ENCODE measurements at places on chromosomes 16 and 17. TPM values are rescaled to one million over a fixed set of nuclear protein-coding genes. Genes with fewer than 3 reads are reported as not detected.

DNA sequence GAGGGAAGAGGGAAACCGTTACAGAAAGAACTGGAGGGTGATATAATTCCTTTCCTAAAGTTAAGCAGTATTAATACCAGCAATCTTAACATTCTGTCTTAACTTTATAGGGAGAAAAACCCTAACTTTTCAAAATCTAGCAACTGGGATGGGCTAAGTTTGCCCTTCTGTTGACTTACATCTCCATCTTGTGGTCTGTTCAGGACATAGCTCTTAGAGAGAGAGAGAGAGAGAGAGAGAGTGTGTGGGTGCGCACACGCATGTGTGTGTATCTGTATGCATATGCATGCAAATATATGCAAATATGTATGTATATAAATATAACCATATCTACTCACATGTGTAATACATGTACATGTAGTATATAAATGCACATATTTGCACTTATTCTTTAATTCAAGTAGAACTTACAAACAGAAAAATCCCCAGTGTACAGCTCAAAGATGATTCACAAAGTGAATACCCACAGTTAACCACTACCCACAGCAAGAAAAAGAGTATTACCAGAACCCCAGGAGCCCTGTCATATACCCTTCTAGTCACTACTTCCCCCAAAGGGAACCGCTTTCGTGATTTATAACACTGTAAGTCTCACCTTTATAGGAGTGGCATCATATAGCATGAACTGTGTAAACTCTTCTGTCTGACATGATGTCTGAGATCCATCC is 46.5 kb downstream of the STX8 start:
- DNase-seq = no peak

Gene MCRIP1
- 101 TPM for total RNA-seq

Gene KRTAP4-4
- total RNA-seq = not detected

Gene HBM
- 1.5 TPM for total RNA-seq

DNA sequence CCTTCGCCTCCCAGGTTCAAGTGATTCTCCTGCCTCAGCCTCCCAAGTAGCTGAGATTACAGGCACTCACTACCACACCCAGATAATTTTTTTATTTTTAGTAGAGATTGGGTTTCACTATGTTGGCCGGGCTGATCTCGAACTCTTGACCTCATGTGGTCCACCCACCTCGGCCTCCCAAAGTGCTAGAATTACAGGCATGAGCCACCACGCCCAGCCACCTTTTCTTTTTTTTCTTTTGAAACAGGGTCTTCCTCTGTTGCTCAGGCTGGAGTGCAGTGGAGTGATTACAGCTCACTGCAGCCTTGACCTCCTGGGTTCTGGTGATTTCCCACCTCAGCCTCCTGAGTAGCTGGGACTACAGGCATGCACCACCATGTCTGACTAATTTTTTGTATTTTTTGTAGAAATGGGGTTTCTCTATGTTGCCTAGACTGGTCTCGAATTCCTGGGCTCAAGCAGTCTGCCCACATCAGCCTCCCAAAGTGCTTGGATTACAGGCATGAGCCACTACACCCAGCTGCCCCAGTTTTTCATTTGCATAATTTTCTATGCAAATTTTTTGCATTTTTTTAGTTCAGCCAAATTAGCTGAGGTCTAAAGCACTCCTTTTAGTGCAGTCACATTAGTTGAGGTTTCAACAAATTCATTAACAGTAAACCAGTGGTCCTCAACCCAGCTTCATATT is 11.3 kb downstream of the WWP2 start:
- DNase-seq = no peak

Gene SLC47A2
- total RNA-seq = not detected

- DNase-seq = peak; percentile 62
Measured at GRCh38 chr16:67144943-67145342, 5.9 kb downstream of the B3GNT9 start.

DNA sequence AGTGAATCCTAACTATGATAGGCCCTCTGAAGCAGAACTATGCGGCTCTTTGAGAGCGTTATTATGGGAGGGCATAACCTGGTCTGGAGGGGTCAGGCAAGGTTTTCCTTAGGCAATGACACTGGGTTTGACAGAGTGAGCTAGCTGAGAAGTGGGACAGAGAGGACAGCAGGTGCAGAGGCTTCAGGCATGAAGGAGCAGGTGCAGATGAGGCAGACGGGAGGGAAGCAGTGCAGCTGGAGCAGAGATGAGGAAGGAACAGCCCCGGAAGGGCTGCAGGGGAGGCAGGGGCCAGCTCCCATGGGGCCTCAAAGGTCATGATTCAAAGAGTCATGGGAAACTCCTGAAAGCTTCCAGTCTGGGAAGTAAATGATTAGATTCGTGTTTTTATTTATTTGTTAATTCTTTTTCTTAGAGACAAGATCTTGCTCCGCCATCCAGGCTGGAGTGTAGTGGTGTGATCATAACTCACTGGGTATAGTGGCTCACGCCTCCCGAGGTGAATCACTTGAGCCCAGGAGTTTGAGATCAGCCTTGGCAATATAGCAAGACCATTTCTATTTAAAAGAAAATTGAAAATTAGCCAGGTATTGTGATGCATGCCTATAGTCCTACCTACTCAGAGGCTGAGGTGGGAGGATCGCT is 5.4 kb downstream of the MARCHF10 start:
- no peak for DNase-seq

Gene SLC5A2
- 0.33 TPM for total RNA-seq

DNA sequence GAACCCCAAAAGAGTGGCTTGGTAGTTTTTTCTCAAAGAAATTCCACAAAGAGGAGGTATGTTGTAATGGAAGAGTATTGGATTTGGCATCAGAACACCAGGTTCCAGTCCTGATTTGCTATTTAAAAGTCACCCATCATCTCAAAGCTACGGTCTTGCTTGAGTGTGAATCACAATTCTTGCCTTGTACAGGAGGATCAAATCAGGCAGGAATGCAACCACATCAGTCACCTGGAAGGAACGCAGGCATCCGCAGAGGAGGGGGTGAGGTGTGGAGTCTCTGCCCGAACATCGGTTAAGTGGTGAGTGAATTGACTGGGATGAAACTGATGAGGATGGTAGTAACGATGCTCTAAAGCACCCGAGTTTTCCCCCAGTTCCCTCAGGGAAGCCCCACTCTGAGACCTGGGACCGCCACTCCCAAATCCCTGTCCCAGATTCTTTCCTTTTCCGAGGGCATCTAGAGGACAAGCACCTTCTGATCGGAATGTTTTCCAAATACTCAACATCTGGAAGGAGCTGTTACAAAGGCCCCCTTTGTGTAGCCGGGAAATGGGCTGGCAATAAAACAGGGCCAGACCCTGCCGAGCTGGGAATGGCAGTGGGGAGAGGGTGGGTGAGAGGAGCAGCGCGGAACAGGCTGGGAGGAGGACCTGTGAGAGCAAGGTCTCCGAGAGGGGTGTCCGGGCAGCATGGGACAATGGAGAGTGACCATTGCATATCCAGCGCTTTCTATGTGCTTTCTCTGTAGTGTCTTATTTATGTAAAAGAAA is 469.6 kb downstream of the SLC39A11 start:
- no peak for DNase-seq

GRCh38 chr17:7023576-7024401 is 939 bp downstream of the BCL6B start:
- DNase-seq = peak; percentile 98

Gene MATCAP1
- total RNA-seq = 18.3 TPM

GRCh38 chr17:76326306-76326705 is 18.2 kb upstream of the QRICH2 start:
- no peak for DNase-seq

DNA sequence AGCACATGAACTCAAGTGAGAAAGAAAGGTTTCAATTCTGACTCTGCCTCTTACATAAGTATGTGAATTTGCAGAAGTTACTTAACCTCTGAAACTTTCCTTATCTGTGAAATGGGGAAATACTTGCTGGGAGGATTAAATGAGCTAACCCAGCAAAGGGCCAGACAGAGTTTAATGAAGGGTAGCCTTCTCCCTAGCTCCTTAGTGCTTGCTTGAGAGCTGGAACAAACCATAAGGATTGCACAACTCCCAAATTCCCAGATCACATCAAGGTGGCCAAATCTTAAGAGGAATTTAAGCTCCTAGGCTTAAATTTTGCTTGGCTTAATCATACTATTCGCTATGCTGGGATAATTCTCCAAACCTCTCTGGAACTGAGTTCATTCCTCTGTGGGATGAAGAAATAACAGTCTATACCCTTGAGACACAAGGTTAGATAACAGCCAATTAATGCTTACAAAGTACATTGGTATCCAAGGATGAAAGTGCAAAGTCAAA is 11.8 kb upstream of the WSB1 start:
- no peak for DNase-seq

- no peak for DNase-seq
Measured at GRCh38 chr16:89099905-89100304, 6.3 kb downstream of the ACSF3 start.

DNA sequence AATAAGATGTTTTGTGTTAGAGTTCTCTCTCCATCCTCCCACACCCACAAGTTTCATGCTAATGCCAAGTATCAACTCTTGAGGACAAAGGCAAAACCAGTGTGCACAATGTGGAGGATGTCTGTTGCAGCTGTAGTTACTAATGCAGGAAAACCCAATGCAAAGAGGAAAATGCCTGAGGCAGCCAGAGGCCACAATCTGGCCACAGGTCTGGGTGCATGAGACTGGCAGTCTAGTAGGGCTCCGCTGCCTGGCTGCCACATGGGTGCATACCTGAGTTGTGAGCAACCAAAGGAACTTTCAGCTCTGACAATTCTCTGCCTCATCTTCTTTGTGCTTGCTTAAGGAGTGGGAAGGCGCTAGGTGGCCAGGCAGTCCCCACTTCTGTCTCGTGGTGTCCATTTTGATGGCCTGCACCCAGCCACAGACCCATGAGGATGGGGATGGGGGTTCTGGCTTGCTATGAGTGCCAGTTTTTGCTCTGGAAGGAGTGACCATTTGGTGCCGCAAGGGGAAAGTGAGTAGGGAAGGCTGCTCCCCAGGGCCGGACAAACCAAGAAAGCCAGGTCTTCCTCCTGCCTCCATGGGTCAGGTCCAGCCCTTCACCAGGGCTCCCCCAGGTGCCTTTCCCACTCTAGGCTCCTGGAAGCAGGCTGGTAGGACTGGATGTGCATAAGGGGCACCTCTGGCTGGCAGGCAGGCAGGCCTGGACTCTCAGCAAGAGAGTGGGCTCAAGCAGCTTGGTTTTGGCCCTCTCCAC is 4.2 kb upstream of the GFOD2 start:
- DNase-seq = peak; percentile 70

GRCh38 chr16:8899709-8900317 is 17.7 kb downstream of the LITAFD start:
- peak; percentile 47 for DNase-seq

- DNase-seq = peak; percentile 64
Measured at GRCh38 chr17:50272246-50272645, 2.0 kb upstream of the TMEM92 start.

- no peak for DNase-seq
Measured at GRCh38 chr17:60548990-60549389, 22.9 kb upstream of the APPBP2 start.

- DNase-seq = no peak
Measured at GRCh38 chr16:22684574-22685458, 129.1 kb upstream of the HS3ST2 start.

GRCh38 chr17:18920911-18921441 is 31.0 kb upstream of the SLC5A10 start:
- DNase-seq = no peak

- no peak for DNase-seq
Measured at GRCh38 chr16:24140730-24141129, 115.4 kb upstream of the CACNG3 start.

GRCh38 chr17:47946929-47947397 is 5.6 kb downstream of the PNPO start:
- no peak for DNase-seq

DNA sequence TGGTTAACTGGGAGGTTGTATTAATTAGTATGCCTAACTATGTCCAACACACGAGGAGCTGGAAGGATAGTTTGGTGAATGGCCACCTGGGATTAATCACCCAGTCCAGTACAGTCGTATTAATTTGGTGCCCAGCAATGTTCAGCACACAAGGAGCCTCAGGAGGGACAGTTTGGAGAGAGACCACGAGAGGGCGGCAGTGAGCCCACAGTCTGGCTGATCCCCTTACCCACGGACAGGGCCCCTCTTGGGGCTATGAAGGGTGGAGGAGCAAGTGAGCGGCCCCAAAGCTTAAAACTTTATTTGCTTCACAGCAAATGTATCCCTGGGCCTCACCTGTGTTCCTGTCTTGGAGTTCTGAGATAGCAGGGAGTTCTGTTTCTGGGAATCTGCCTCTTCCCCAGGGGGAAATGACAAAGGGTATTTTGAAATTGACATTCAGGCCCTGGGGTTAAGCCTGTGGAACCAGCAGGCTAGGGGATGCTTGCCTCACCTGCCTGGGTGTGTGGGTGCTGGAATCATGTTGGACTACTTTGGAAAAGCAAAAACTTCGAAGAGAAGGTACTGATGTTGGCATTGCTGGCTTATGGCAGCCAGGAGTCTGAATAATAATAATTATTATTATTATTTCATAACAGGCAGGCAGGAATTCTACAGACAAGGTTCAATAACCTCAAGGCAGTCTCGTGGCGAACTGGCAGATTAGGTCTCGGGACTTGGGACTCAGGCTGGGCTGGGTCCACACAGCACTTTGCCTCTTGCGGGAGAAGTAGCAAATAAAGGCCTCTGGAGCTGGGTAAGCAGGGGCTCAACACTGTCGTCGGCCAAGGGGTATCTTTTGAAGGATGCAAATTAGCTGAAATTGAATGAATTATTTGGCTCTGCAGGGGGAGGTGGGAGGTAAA is 227.6 kb upstream of the ASIC2 start:
- no peak for DNase-seq

- DNase-seq = no peak
Measured at GRCh38 chr17:60311936-60312335, 80.0 kb downstream of the USP32 start.

DNA sequence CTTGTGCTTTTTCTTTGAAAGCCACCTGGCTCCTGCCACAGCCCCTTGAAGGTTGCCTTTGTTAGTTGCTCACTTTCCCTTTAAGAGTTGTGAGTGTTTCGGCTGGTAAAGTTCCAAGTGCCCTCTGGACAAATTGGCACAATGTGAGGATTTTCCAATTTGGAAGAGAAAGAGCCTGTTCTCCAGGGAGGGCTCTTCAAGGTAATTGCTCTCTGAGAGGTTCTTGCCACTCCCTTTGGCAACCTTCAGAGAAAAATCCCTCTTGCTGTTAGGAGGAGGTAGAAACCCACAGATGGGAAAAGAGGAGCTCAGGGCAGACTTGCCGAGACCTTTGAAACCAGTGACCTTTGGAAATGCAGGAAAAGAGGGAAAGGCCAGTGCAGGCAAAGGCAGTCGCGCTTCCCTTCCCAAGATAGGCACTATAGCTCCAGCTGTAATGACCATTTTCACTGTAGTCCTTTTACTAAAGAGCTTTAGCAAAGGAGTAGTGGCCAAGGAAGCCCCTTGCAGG is 49.0 kb upstream of the AKAP1 start:
- no peak for DNase-seq

- no peak for DNase-seq
Measured at GRCh38 chr16:9481747-9482730, 390.6 kb downstream of the HAPSTR1 start.
